ENCODE measurements at places on chromosomes 2 and 18. TPM values are rescaled to one million over a fixed set of nuclear protein-coding genes. Genes with fewer than 3 reads are reported as not detected.

CTAGE1 gene
- total RNA-seq = 0.07 TPM

WNT6 gene
- not detected for total RNA-seq

ACMSD gene
- not detected for total RNA-seq

AQP12A gene
- not detected for total RNA-seq

ASB18 gene
- total RNA-seq = not detected

POU3F3 gene
- total RNA-seq = not detected

ZNF516 gene
- 22.1 TPM for total RNA-seq

All from smooth muscle cell of the pulmonary artery (primary cell).